ENCODE measurements at places on chromosomes 4 and X.

- H3K4me1 ChIP-seq, result no peaks in the 10 kb centered on the region
- no peak overlapping the region for H3K4me3 ChIP-seq
- no peaks in the 10 kb centered on the region for H3K36me3 ChIP-seq
- DNase-seq, result no peak
- H3K27ac ChIP-seq, result no peak overlapping the region
Measured at GRCh38 chr4:47315346-47315745, 148.2 kb downstream of the COMMD8 start.

GRCh38 chr4:23161787-23162186 is 469.1 kb downstream of the GBA3 start:
- H3K36me3 ChIP-seq, result no peaks in the 10 kb centered on the region
- no peaks in the 10 kb centered on the region for H3K27me3 ChIP-seq
- no peaks in the 10 kb centered on the region for H3K4me1 ChIP-seq
- no peak overlapping the region for H3K27ac ChIP-seq
- no peak for DNase-seq

DNA sequence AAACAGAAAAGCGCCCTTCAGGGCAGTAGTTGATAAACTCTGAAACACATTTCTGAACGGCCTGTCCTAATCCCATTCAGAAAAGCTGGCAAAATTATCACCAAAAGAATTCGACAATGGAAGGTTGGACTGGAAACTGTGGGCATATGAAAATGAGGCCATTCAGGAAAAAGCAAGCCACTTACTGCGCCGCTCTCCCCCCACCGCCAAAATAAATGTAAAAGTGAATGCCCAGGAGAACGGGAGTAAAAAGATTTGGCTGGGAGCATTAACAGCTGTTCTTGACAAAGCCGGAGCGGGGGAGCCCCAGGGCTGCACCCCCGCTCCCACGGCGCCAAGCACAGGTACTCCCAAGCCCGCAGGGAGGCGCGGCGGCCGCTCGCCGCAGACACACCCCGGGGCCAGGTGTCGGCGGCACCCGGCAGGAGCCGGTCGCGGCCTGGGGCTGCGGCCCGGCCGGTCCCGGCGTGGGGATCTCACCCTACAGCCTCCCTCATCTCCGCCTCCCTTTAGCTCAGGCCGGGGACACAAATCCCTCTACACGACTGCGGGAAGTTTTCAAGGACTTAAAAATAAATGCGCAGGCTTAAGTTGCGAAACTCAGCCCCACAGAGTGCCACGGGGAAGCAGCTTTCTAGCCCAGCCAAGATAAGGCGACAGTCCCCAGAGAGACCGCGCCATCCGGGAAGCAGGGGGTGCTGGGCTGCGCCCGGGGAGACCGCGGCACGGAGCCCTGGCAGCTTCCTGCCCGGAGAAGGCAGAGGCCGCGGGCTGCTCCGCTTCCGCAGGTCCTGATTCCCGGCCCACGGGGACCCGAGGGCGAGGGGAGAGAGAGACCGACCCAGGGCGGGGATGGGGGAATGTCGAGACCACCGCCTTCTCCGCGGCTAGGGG is 593 bp downstream of the SH3RF1 start:
- DNase-seq, result no peak
- H3K36me3 ChIP-seq, result no peaks in the 10 kb centered on the region
- H3K4me3 ChIP-seq, result peak overlapping the region; percentile 86
- peaks cover 10% of the 10 kb centered on the region for H3K4me1 ChIP-seq
- no peaks in the 10 kb centered on the region for H3K27me3 ChIP-seq

DNA sequence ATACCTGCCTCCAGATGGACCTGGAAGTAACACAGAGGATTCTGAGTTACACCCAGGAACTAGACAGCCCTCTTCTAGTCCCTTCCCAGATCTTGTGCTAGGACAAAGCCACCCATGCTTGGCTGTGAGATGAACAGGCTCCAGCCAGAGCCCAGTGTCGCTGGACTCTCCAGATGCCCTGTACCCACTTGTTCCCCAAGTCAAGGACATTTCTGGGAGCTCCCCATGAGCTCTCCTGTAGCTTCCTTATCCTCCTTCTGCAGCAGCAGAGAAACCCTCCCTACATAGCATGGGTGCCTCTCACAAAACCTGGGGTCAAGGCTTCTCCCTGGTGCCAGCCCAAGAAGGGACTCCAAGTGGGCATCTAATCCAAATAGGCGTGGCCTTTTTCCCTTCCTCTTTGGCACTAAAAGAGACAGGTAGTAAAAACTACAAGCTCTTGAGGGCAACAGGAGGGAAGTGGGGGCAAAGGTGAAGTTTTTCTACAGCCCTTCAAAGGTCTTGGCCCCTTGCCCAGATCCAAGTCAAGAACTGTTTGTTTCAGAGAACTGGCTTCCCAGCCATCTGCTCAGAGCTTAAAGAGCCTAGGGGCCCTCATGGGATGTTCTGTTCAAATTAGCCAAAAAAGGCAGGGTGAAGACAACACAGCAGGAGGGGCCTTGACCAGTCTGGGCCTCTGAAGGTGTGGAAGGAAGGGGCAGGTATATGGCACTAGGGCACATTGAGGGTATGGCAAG is 8.5 kb upstream of the ERCC6L start:
- no peaks in the 10 kb centered on the region for H3K4me1 ChIP-seq
- peaks cover 17% of the 10 kb centered on the region for H3K27me3 ChIP-seq
- H3K4me3 ChIP-seq, result no peak overlapping the region
- H3K27ac ChIP-seq, result no peak overlapping the region
- no peaks in the 10 kb centered on the region for H3K36me3 ChIP-seq
- DNase-seq, result no peak

DNA sequence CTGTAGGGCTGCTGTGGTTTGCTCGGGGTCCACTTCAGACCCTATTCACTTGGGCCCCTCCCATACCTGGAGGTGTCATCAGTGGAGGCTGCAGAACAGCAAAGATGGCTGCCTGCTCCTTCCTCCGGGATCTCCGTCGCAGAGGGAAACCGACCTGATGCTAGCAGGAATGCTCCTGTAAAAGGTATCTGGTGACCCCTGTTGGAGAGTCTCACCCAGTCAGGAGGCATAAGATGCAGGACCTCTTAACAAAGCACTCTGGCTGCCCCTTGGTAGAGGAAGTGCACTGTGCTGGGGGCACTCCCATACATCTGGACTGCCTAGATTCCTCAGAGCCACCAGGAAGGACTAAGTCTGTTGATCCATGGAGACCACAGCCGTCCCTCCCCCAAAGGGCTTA is 296.9 kb downstream of the GRID2 start:
- H3K4me1 ChIP-seq, result no peaks in the 10 kb centered on the region
- H3K27me3 ChIP-seq, result no peaks in the 10 kb centered on the region
- no peak overlapping the region for H3K27ac ChIP-seq
- H3K4me3 ChIP-seq, result no peak overlapping the region
- DNase-seq, result no peak
- no peaks in the 10 kb centered on the region for H3K36me3 ChIP-seq

GRCh38 chr4:142238589-142238988 is 602.2 kb downstream of the IL15 start:
- H3K36me3 ChIP-seq, result no peaks in the 10 kb centered on the region
- no peaks in the 10 kb centered on the region for H3K4me1 ChIP-seq
- no peaks in the 10 kb centered on the region for H3K27me3 ChIP-seq
- no peak overlapping the region for H3K4me3 ChIP-seq

- no peak overlapping the region for H3K27ac ChIP-seq
- DNase-seq, result no peak
- no peaks in the 10 kb centered on the region for H3K27me3 ChIP-seq
- no peaks in the 10 kb centered on the region for H3K36me3 ChIP-seq
- H3K4me1 ChIP-seq, result peaks cover 6% of the 10 kb centered on the region
- H3K4me3 ChIP-seq, result no peak overlapping the region
Measured at GRCh38 chrX:9582956-9583355, 118.1 kb downstream of the TBL1X start.

DNA sequence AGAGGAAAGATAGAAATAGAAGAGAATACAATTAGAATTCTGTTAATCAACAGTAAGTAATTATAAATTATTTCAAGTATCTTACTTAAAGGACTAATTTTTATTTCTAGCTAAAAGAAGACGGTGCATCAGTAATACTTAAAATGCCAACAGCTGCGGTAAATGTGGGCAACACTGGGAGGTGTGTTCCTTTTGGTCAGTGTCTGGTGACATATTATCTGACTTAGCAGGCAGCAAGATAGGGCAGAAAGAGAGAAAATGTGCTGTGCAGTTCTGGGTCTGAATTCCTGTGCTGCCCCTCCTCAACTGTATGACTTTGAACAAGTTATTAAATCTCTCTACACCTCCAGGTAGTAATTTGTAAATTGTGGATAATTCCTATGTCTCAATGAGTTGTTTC is 120.6 kb downstream of the ZNF827 start:
- H3K27me3 ChIP-seq, result no peaks in the 10 kb centered on the region
- peaks cover 6% of the 10 kb centered on the region for H3K4me1 ChIP-seq
- H3K36me3 ChIP-seq, result no peaks in the 10 kb centered on the region
- no peak for DNase-seq
- no peak overlapping the region for H3K27ac ChIP-seq
- no peak overlapping the region for H3K4me3 ChIP-seq

GRCh38 chr4:10584042-10584441 is 100.5 kb downstream of the CLNK start:
- no peaks in the 10 kb centered on the region for H3K36me3 ChIP-seq
- H3K4me3 ChIP-seq, result peak overlapping the region; percentile 4
- peaks cover 3% of the 10 kb centered on the region for H3K4me1 ChIP-seq
- no peak for DNase-seq
- no peaks in the 10 kb centered on the region for H3K27me3 ChIP-seq
- H3K27ac ChIP-seq, result no peak overlapping the region

GRCh38 chrX:51148848-51149247 is 183.8 kb upstream of the NUDT10 start:
- no peaks in the 10 kb centered on the region for H3K36me3 ChIP-seq
- H3K27me3 ChIP-seq, result no peaks in the 10 kb centered on the region
- H3K27ac ChIP-seq, result no peak overlapping the region
- no peak for DNase-seq

DNA sequence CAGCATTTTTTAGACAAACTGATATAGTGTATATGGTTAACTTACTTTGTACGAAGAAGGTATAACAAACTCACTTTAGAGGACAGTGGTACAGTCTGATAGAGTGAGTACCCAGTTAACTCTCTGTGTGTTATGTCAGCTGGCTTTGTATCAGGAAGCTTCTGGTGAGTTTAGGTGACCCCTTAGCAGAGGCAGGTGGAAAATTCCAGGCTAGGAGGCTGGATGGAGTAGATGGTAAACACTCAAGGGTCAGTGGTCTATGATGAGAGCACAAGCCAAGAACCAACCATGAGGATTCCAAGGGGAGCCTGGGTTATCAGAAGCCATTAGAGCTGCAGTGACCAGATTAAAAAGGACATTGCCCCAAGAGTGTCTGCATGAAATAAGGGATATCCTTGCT is 227.3 kb upstream of the CENPE start:
- no peaks in the 10 kb centered on the region for H3K27me3 ChIP-seq
- DNase-seq, result no peak
- H3K4me3 ChIP-seq, result no peak overlapping the region
- no peaks in the 10 kb centered on the region for H3K36me3 ChIP-seq
- no peaks in the 10 kb centered on the region for H3K4me1 ChIP-seq

GRCh38 chr4:59339631-59340030 is 1860.5 kb upstream of the ADGRL3 start:
- H3K4me3 ChIP-seq, result no peak overlapping the region
- no peak overlapping the region for H3K27ac ChIP-seq
- no peaks in the 10 kb centered on the region for H3K36me3 ChIP-seq
- peak; percentile 1 for DNase-seq

DNA sequence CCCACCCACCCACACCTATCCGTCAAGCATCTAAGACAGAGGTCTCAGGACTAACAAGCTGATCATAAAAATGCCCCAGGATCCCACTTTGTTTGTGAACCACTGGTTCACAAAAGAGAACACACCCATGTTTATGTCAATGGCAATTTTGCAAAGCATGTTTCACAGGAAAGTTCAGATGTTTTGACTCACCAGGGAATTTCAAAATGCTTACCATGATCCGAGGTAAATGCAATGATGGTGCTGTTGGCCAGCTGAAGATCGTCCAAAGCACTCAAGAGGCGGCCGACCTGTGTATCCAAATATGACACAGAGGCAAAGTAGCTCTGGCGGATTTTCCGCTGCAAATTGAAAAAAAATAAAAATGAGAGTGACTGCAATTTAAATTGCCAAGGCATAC is 15.0 kb downstream of the IDS start:
- DNase-seq, result no peak
- no peaks in the 10 kb centered on the region for H3K4me1 ChIP-seq
- peaks cover 22% of the 10 kb centered on the region for H3K36me3 ChIP-seq
- no peaks in the 10 kb centered on the region for H3K27me3 ChIP-seq
- no peak overlapping the region for H3K27ac ChIP-seq

DNA sequence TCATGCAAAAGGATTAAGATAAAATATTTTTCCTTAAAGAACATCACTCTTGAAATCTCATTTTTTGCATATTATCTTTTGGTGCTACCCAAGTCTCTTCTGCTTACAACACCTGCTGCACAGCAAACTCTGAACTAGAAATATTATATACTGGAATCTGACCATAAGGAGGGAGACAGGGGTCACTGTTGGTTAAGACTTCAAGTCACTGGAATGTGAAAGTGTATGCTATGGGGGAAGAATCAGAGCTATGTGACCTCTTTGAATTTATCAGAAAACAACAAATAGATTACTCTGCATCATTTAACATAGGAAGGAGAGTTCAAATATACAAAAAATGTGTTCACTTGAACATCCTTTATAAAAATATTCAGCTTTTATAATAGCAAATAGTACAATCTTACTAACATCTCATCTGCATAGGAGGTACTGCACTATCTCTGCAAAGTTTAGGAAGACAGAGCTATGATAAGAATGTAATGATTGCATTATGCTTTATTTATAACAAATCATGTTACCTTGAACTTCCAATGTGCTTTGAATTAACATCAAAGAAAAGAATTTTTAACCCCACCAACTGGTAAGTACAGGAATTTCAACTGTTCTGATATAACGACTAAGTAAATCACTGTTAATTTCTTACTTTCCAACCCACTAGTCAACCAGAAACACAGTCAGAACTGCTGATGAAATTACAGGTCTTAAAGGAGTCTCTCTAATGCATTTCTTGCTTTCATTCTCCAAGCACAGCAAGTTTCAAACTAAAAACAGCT is 69.8 kb downstream of the ZNF827 start:
- H3K27ac ChIP-seq, result no peak overlapping the region
- no peaks in the 10 kb centered on the region for H3K36me3 ChIP-seq
- no peaks in the 10 kb centered on the region for H3K4me1 ChIP-seq
- no peak overlapping the region for H3K4me3 ChIP-seq
- H3K27me3 ChIP-seq, result no peaks in the 10 kb centered on the region

GRCh38 chrX:136200466-136200865 is 50.7 kb downstream of the MAP7D3 start:
- H3K4me1 ChIP-seq, result no peaks in the 10 kb centered on the region
- H3K27ac ChIP-seq, result no peak overlapping the region
- no peaks in the 10 kb centered on the region for H3K36me3 ChIP-seq
- H3K4me3 ChIP-seq, result no peak overlapping the region

DNA sequence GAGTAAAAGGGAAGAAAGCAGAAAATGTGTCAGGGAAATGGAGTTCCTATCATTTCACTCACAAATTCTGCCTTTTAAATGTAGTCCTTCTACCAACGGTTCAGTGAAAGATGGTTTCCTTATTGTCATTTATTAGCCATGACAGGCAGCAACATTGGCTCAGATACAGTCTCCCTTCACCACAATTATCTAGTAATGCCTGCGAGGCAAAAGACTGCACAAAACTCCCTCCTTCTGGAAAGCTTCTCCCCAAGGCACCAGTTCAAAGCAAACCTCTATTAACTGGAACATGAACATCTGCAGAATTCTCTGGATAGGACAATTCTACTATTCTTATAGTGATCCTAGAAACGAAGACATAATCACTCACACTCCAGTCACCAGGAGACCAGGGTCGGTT is 28.3 kb downstream of the DCTD start:
- peaks cover 2% of the 10 kb centered on the region for H3K27me3 ChIP-seq
- H3K27ac ChIP-seq, result no peak overlapping the region
- peaks cover 12% of the 10 kb centered on the region for H3K4me1 ChIP-seq
